OCI-LY7 (cell line): ENCODE measurements at places on chromosomes 3 and 15.
A peak's percentile ranks its signal among the peaks of the same experiment; 100 is the strongest.

DNA sequence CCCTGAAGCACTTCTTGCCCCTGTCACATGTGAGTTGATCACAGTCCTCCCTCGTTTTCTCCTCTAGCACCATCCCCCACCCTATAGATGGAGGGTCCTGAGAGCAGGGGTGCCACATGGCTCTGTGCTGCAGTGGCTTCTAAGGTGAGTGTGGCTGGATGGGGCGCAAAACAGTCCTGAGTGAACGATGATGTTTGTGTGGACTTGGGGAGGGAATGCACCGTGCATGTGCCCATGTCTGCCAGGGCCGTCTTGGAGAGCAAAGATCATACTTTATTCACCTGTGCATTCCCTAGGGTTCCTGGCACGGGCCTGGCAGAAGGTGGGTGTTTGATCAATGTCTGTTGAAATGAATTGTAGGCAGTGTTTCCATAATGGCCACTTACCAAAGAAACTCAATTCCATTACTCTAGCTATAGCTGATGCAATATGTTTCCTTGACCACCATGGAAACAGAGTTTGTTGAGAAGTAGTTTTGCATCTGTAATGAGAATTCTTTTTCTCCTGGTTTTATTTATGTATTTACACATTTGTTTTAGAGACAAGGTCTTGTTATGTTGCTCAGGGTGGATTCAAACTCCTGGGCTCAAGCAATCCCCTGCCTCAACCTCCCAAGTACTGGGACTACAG is 58.0 kb downstream of the ABTB1 start:
- no peak for DNase-seq

- no peak for DNase-seq
Measured at GRCh38 chr3:187183210-187183862, 13.9 kb upstream of the RTP1 start.

DNA sequence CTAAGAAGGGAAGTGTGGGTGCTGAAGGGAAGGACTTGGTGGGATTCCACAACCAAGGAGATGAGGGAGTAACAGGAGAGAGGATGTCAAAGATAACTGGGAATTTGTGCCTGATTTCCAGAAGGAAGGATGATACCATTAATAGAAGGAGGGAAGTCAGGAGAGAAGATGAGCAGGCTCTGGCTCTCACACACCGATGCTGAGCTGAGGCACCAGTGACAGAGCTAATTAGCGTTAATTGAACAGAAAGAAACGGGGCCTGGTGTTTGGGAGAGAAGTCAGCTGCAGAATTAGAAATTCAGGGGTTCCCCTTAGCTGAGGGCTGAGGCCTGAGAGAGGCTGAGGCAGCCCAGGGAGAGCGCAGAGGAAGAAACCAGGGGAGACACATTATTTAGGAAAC is 11.9 kb upstream of the PDIA5 start:
- no peak for DNase-seq

GRCh38 chr15:84006421-84006820 is 229.2 kb upstream of the GOLGA6L4 start:
- no peak for DNase-seq

DNA sequence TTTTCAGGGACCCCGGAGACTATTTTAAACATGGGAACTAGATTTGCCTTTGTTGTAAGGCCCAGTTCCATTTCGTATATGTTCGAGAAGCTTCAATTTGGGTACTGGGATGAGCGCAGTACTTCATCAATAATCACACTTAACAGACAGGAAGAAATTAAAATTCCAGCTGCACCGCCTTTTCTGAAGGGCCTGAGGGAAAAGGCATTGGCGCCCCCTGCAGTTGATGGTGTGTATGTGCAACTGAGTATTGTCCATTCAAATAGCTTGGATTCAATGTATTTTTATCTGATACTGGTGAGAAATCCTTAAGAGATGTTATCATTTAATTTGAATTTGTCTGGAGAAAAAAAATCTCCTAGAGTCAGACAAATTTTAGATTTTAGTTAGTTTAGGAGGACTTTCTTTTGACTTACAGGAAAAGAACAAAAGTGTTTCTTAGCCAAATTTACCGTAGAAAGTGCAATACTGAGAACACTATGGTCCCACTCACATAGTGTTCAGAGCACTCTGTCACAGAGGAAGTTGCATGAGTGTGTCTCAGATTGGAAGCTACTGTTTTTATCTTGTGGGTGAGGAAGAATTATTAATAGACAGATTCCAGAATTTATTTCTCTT is 5.4 kb upstream of the ALDH1A2 start:
- peak; percentile 31 for DNase-seq

DNA sequence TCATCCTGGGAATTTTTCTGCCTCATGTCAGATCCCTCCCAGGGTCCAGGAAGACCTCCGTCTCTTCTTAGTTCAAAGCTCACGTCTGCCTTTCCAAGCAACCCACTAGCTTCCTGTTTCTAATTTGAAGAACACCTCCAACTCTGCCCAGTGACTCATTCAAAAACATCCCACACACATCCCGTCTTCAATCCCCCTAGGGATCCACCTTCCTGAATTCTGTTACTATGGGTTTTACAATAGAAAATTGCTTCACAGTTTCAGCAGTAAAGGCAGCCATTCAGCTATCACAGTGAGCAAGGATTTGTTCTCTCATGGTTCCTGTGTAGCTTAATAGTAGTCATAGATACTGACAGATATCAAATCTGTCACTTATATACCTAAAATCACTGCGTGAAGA is 308.3 kb upstream of the CCDC54 start:
- DNase-seq = no peak

- DNase-seq = no peak
Measured at GRCh38 chr3:60573494-60573893, 677.8 kb downstream of the FHIT start.

DNA sequence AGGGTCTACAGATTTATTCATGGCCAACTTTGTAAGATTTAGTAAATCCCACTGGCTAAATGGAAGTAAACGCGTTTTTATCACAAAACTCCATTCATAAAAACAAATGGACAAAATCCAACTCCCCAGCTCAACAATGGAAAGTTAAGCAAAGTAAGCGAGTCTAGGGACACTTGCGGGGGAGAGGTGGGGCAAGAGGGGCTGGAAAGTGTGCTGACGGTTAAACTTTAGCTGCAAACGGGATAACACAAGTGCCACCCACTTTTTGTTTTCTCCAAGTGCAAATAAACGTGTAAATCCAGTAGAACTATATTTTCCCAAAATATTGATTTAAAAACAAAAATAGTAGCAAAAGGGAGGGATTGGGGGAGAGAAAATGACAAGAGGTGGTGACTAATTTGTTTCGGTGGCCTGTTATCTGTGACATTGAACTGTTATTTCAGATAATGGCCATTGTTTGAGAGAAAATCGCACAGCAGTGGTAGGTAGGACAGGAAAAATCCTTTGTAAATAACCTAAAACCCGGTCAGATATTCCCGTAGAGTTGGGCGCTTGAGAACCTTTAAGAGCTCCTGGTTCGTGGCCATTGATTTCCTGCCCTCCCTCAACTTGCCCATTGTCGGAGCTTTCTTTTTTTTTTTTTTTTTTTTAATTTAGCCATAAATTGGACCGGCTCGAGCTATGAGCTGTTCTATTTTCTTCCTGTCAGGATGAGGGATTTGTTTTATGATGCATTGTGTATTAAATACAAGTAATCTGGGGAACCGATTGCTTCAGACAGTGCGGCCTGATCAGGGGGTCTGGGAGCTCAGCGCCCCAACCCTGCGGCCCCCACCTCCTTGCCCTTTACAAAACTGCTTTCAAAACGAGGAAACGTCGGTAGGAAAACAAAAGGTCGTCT is 514.8 kb downstream of the MECOM start:
- DNase-seq = no peak

DNA sequence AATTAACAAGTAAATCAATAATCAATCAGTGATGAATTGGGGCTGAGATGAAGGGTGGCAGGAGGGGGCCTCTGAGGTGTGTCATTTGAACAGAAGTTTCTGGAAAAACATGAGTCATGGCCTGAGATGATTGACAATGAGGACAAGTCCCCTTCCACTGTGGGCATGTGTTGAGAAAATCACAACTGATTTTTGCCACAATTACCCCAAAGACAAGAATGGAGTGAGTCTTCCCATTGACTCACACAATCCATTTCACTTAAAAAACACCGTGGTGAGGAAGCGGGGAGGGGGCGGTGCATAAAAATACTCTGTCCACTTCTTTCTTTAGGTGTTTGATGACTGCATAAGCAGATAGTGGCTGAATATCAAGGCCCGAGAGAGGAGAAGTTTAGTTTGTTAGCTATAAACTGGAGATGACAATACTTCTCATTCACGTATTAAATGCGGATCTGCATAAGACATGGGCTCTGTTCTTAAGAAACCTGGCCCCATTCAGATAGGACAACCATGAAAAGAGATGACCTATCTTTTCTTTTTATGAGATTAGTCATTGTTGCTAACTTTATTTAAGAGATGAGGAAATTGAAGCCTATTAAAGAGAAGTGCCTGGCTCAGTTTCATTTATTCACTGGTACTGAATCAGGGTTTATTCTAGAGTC is 34.7 kb downstream of the SHC4 start:
- no peak for DNase-seq

GRCh38 chr3:10848261-10848660 is 32.2 kb downstream of the SLC6A11 start:
- no peak for DNase-seq

- DNase-seq = no peak
Measured at GRCh38 chr3:126401611-126402160, 7.0 kb downstream of the CFAP100 start.

GRCh38 chr3:142315083-142315482 is 89.7 kb upstream of the GK5 start:
- DNase-seq = no peak

- DNase-seq = no peak
Measured at GRCh38 chr15:42148808-42149492, 7.5 kb downstream of the PLA2G4F start.

GRCh38 chr3:81291586-81291985 is 469.9 kb downstream of the GBE1 start:
- no peak for DNase-seq

GRCh38 chr15:100457201-100457600 is 71.5 kb downstream of the CERS3 start:
- no peak for DNase-seq

- DNase-seq = no peak
Measured at GRCh38 chr15:70562906-70563305, 200.5 kb downstream of the UACA start.

GRCh38 chr3:18008706-18009368 is 266.4 kb upstream of the TBC1D5 start:
- no peak for DNase-seq

DNA sequence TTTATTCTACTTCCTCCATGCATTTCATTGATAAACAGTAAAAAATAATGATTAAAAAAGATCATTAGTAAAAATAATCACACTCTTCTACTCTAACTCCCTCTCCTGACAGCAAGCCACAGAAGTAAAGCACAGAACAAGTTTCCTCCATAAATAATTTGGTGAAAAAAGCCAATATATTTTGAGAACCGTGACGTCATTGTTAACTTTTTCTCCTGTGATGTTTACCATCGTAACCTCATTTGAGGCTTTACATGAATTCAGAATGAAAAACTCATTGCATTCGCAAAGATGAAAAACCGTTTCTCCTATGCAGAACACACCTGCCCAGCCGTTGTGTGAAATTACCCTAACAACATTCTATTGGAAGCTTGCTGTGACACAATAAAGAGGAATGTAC is 120.7 kb downstream of the NSUN3 start:
- no peak for DNase-seq

- no peak for DNase-seq
Measured at GRCh38 chr3:14200841-14201240, 22.2 kb downstream of the LSM3 start.

DNA sequence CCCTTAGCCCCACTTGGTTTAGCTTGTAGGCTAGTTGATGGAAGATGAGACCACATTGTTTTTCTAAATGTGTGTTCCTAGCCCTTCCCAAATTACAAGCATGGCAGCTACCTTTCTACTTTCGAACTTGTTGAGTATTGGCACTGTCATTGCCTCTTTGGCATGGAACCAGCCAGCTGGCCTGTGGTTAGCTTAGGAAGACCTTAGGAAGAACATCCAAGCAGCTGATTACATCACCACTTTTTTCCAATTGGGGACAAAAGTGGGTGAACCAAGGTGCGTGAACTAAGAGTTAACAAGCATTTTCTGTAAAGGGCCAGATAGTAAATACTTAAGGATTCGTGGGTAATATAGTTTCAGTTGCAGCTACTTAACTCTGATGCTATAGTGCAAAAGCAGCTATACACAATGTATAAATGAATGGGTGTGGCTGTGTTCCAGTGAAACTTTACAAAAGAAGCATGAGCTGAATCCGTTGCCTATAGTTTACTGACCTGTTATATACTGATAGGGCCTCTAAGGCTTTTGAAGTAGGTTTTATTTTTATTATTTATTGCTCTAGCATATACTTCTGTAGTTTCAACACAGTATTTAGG is 8.5 kb downstream of the KLHL18 start:
- no peak for DNase-seq

DNA sequence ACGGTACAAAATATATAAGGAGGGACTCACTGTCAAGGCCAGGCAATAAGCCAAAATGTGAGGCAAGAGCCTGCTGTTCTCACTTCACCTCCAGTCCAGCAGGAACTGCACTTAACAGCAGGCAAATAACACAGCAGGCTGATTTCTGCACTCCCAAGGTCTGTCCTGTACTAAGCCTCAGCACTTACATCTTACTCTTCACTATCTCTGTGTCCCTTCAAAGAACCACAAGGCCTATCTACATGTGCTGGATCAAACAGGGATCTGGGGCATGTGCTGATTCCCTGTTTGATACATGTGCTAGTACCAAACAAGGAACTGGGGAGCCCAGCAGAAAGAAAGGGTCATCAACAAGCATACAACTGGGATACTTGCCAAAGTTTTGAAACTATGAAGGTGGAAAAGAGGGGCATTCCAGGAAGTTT is 22.2 kb downstream of the UACA start:
- DNase-seq = no peak

DNA sequence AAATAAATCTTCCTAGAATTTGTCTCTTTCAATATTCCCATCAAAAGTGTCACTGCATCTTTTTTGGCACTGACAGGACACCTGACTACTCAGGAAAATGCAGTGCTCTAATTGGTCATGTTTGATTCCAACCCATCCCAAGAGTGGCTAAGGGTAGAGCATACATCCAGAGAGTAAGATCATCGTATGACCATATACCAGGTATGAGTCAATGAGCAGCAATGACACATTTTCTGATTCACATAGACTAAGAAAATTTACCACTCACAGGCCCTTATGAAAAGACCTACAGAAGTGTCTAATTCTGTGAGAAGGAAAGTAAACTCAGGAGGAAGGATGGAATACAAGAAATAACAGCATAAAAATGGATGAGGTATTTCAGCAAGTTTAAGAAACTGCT is 434.2 kb downstream of the ZIC1 start:
- no peak for DNase-seq
